ENCODE measurements at places on chromosomes 11 and 22.

- DNase-seq, result no peak
Measured at GRCh38 chr11:64492561-64492960, 98.5 kb upstream of the SLC22A12 start.

GRCh38 chr11:2318707-2319106 lies 16.9 kb downstream of the TSPAN32 start:
- no peak for DNase-seq

DNA sequence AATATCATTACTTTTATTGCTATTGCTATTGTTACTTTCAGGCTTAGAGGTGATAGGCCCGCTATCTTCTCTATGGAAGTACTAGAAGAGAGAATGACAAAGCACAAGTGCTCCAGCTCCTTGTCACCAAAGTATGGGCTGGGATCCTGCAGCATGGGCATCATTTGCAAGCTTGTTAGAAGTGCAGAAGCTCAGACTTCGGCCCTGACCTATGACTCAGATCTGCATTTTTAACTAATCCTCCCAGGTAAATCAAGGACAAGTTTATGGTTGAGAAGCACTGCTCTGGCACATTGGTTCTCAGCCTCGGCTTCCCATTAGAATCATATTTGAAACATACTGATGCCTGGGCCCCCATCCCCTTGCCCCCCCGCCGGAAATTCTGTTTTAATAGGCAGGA lies 8.6 kb upstream of the ENDOD1 start:
- no peak for DNase-seq

GRCh38 chr11:65616575-65617001 lies 1.0 kb downstream of the PCNX3 start:
- DNase-seq, result no peak

- DNase-seq, result no peak
Measured at GRCh38 chr11:80096736-80097135, 655.9 kb upstream of the TENM4 start.

DNA sequence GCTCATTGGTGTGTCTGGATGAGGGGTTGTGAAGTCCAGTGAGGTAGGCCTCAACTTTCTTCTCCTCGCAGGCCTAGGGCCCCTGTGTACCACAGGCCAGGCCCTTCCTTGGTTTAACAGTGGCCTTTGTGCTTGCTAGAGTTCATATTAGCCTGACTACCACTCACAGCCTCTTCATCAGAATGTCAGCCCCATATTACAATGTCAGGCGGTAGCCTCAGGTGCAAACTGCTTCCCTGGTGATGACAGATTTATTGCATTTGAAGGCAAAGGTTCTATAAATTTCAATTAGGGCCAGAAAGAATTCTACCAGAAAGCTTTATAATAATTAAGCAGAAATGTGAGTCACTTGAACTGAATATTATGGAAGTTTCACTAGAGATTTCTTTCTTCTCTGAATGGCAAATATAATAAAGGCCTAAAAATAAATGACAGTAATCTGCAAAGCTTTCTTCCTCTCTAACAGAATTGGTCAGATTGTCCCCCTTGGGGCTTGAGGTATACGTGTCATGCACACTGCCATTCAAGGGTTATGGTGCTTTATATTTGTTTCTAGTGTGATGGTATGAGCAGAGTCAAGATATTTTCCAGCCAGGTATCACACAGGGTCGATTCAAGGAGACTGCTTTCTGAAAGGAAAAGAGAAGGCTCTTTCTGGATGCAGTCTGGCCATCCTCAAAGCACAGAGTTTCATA lies 210.3 kb downstream of the CWF19L2 start:
- no peak for DNase-seq

Measured in DMS153 (cell line).